ENCODE measurements at places on chromosomes 1 and 21.
A peak's percentile ranks its signal among the peaks of the same experiment; 100 is the strongest.

DNA sequence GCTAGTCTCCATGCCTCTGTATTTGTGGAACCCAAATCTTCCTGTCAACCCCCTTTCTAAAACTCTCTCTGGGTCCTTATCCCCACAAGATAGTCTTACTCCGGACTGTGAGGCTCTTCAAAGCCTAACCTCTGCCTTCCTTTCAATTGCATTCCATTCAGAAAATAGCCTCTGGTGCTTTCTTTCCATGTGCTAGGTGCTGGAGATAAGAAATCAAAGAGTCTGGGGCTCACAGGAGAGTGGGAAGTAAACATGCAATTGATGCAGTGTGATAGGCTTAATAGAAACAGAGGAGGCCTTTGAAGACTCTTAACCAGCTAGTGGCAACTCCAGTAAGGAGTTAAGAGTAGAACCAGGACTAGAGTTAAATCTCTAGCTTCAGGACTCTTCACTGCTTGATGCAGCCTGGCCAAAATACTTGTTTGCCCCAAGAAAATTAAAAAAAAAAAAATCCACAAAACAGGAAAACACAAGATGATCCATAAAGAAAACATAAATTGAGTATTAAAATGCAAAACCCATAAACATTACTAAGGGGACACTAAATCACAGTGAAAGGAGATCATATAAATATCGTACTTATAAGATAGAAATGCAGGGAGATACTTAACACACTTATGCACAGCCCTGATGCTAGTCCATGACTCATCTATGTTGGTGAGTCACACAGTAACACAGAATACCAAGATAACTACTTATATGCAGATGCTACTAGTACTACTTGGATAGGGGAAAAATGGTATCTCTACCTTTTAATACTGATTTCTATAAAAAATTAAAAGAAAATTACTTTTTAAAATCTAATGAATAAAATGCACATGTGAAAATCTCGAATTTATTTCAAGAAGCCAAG, 341.5 kb downstream of the KCNH1 start:
- DNase-seq = no peak

GRCh38 chr1:168939110-168939946, 167.2 kb upstream of the ATP1B1 start:
- no peak for DNase-seq

GRCh38 chr1:245566952-245567351, 412.2 kb downstream of the KIF26B start:
- DNase-seq = no peak

GRCh38 chr1:181577475-181577874, 94.2 kb downstream of the CACNA1E start:
- no peak for DNase-seq

DNA sequence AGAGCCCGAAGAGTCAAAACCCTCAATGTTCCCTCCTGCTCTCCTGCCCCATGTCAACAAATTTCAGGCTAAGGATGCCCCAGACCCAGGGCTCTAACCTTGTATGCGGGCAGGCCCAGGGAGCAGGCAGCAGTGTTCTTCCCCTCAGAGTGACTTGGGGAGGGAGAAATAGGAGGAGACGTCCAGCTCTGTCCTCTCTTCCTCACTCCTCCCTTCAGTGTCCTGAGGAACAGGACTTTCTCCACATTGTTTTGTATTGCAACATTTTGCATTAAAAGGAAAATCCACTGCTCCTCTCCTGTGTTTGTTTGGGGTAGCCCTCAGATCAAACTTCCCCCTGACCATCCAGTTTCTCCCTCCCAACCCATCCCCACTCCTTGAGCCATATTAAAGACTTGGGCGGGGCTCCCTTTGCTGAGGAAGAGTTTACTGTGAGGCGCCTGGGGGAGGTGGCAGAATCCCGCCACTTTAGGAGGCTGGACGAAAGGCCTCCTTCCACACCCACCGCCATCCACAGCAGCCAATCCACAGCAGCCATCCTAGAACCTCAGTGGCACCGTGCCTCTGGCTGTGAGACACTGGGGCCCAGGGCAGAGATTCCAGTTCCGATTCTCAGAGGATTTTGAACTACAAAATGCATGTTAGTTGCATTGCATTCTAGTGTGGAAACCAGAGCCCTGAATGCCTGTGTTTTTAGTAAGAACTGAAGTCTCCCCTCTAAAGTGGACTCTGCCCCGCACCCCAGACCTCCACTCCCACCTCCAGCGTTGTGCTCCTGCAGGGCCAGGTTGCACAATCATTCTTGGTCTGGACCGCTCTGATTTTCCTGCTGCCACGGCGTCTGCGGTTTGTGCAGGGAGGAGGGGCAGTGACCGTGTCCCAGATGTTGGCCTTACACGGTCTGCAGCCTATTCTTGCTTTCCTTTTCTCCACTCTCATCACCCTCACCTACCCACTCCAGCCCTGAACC, 3.0 kb downstream of the OLFML3 start:
- DNase-seq = peak; percentile 5

GRCh38 chr1:97145321-97145956, 423.9 kb downstream of the PTBP2 start:
- peak; percentile 86 for DNase-seq

GRCh38 chr21:43937891-43938309, 72.9 kb downstream of the AGPAT3 start:
- DNase-seq = no peak
